ENCODE measurements at places on chromosomes 2 and 18.
A peak's percentile ranks its signal among the peaks of the same experiment; 100 is the strongest.

GRCh38 chr2:174846941-174847938 lies 83.0 kb upstream of the CHRNA1 start:
- H3K27ac ChIP-seq: no peak overlapping the region
- peaks cover 23% of the 10 kb centered on the region for H3K4me1 ChIP-seq
- H3K27me3 ChIP-seq: no peaks in the 10 kb centered on the region
- DNase-seq: no peak
- no peaks in the 10 kb centered on the region for H3K36me3 ChIP-seq
- H3K4me3 ChIP-seq: peak overlapping the region; percentile 41

GRCh38 chr2:218224186-218224585 lies 7.2 kb downstream of the ARPC2 start:
- peak overlapping the region; percentile 48 for H3K4me3 ChIP-seq
- peaks cover 83% of the 10 kb centered on the region for H3K4me1 ChIP-seq
- H3K27ac ChIP-seq: peak overlapping the region; percentile 68
- H3K36me3 ChIP-seq: peaks cover 93% of the 10 kb centered on the region

DNA sequence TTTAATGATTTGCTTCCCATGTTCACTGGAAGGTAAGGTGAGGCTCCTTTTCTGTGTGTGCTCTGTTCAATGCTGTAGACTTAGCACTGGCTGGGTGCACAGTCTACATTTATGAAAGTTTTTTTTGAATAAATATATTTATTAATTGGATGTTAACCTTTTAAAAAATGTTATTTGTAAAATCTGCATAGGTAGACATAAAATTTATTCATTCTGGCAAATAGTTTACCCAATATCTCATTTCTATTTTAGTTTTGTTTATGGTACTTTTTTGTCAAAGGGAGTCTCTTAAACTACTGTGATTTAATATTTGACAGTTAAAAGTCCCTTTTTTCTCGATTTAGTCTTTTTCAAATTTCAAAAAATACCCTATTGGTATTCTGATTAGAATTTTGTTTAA lies 19.9 kb downstream of the CDKL4 start:
- H3K27me3 ChIP-seq: no peaks in the 10 kb centered on the region
- peaks cover 46% of the 10 kb centered on the region for H3K4me1 ChIP-seq
- H3K36me3 ChIP-seq: peaks cover 9% of the 10 kb centered on the region
- no peak for DNase-seq
- H3K27ac ChIP-seq: no peak overlapping the region
- no peak overlapping the region for H3K4me3 ChIP-seq

- H3K27me3 ChIP-seq: no peaks in the 10 kb centered on the region
- DNase-seq: peak; percentile 10
- no peaks in the 10 kb centered on the region for H3K4me1 ChIP-seq
- H3K4me3 ChIP-seq: no peak overlapping the region
Measured at GRCh38 chr2:21317131-21317530, 193.4 kb downstream of the TDRD15 start.

DNA sequence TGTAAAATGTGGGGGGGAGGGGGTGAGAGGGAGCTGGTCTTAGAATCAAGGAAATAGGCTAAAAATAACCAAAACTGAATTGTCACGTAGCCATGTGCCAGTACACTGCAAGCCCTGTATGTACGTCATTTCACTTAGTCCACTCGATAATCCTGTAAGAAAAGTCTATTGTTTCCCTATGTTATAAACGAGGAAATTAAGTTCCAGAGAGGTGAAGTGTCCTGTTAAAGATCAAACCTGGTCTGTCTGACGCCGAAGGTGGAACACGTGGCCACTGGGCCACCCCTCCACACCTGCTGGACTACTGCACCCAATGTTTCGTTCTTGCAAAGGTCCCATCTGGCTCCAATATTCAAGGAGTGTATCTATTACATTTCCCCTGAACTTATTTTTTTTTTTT lies 29.6 kb downstream of the TFCP2L1 start:
- no peak overlapping the region for H3K4me3 ChIP-seq
- no peak for DNase-seq
- H3K27ac ChIP-seq: no peak overlapping the region
- H3K27me3 ChIP-seq: peaks cover 5% of the 10 kb centered on the region

GRCh38 chr2:68426848-68427579 lies 40.1 kb downstream of the FBXO48 start:
- no peak overlapping the region for H3K27ac ChIP-seq
- peaks cover 2% of the 10 kb centered on the region for H3K4me1 ChIP-seq
- no peak overlapping the region for H3K4me3 ChIP-seq
- H3K36me3 ChIP-seq: no peaks in the 10 kb centered on the region

DNA sequence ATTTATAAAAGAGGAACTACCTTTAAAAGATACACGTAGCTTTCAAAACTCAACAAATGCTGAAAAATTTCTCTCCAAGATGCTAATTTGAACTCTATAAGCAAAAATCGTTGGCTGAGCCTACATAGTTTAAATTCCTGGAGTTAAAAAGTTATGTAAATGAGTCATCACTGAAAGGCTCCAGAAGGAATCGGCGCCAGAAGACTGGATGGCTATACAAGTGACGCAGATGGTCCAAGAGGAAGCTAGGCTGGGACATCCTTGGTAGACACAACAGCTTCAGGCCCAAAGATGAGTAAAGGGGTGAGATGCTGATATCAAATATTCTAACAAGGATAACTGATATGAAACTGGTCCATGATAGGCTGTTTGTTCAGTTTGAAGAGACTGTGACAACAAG lies 22.8 kb upstream of the DNAH6 start:
- no peak for DNase-seq
- peaks cover 5% of the 10 kb centered on the region for H3K27me3 ChIP-seq
- no peak overlapping the region for H3K4me3 ChIP-seq
- H3K4me1 ChIP-seq: peaks cover 6% of the 10 kb centered on the region
- no peaks in the 10 kb centered on the region for H3K36me3 ChIP-seq
- H3K27ac ChIP-seq: no peak overlapping the region

- H3K27me3 ChIP-seq: no peaks in the 10 kb centered on the region
- H3K27ac ChIP-seq: peak overlapping the region; percentile 84
- no peak for DNase-seq
- no peaks in the 10 kb centered on the region for H3K36me3 ChIP-seq
Measured at GRCh38 chr2:241966647-241967466, 97.3 kb downstream of the RTP5 start.

- H3K27ac ChIP-seq: no peak overlapping the region
- no peaks in the 10 kb centered on the region for H3K36me3 ChIP-seq
- H3K4me1 ChIP-seq: no peaks in the 10 kb centered on the region
- no peak overlapping the region for H3K4me3 ChIP-seq
Measured at GRCh38 chr18:50042611-50043010, 152.3 kb downstream of the MYO5B start.

GRCh38 chr2:166841152-166841551 lies 47.1 kb upstream of the XIRP2 start:
- no peak for DNase-seq
- H3K27me3 ChIP-seq: no peaks in the 10 kb centered on the region
- H3K4me3 ChIP-seq: no peak overlapping the region

DNA sequence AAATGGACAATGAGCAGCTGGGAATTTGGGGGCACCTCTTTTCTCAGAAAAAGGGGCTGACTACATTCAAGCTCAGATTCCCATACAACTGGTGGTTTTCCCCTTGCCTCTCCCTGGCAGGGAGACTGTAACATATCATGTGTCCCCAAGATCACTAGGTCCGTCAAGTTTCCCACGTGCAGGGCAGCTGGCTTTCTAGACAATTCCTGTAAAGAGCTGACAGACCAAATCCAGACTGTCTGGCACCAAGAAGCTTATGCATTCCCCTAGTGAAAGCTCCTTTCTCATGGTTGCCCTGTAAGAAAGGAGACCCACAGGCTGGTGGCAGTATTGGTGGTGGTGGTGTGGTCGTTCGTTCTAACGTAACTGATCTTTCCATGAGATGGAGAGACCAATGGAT lies 48.8 kb downstream of the THUMPD2 start:
- no peak for DNase-seq
- no peaks in the 10 kb centered on the region for H3K27me3 ChIP-seq
- peaks cover 20% of the 10 kb centered on the region for H3K36me3 ChIP-seq
- H3K27ac ChIP-seq: no peak overlapping the region

- H3K36me3 ChIP-seq: no peaks in the 10 kb centered on the region
- DNase-seq: no peak
- H3K27ac ChIP-seq: no peak overlapping the region
Measured at GRCh38 chr2:240355962-240356361, 79.5 kb upstream of the GPC1 start.

DNA sequence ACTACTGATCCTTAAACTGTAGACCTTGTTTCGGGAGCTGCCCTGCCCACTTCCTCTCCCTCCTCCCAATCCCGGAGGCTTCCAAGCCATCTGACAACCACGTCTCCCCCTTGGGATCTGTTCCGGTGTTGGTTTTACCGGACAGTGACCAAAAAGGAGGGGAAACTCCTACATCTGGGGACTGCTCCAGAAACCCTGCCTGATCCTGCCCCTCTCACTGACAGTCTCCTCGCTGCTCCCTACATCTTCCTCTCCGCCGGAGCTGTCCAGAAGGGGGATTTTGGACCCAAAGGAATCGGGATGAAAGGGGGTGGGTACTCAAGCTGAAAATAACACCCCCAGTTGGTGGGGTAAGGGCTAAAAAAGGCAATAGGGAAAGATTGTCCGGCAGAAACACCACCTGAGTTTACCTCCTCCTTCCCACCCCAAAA lies 1.5 kb downstream of the INO80D start:
- DNase-seq: peak; percentile 21
- peaks cover 26% of the 10 kb centered on the region for H3K4me1 ChIP-seq
- peak overlapping the region; percentile 98 for H3K27ac ChIP-seq
- peaks cover 18% of the 10 kb centered on the region for H3K36me3 ChIP-seq
- peak overlapping the region; percentile 97 for H3K4me3 ChIP-seq

- no peaks in the 10 kb centered on the region for H3K36me3 ChIP-seq
- peaks cover 30% of the 10 kb centered on the region for H3K4me1 ChIP-seq
- no peak for DNase-seq
- H3K4me3 ChIP-seq: no peak overlapping the region
- no peak overlapping the region for H3K27ac ChIP-seq
Measured at GRCh38 chr2:171345971-171346722, 87.6 kb downstream of the METTL8 start.

DNA sequence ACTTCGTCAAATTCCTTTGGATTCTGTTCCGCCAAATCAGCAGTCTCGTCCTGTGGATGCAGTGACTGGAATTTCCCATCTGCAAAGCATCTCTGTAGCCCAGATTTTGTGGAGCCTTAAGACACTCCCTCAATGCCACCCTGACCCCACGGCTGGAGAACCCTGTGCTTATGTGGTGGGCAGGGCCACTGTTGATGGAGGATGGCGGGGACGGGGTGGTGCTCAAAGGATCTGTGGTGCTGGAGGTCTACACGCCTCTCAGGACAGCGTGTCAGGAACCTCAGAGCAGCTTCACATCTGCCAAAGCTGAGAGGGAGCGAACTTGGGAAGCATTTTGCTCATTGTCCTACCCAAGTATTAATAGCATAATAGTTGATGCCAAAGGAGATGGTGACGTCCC lies 200.1 kb downstream of the MGAT5 start:
- no peak overlapping the region for H3K4me3 ChIP-seq
- no peak for DNase-seq
- H3K36me3 ChIP-seq: no peaks in the 10 kb centered on the region

GRCh38 chr18:25235401-25236042 lies 116.4 kb downstream of the ZNF521 start:
- no peak for DNase-seq
- H3K27me3 ChIP-seq: peaks cover 1% of the 10 kb centered on the region
- no peak overlapping the region for H3K27ac ChIP-seq
- no peaks in the 10 kb centered on the region for H3K36me3 ChIP-seq
- H3K4me3 ChIP-seq: no peak overlapping the region

GRCh38 chr2:3192920-3193319 lies 184.7 kb downstream of the EIPR1 start:
- H3K36me3 ChIP-seq: peaks cover 17% of the 10 kb centered on the region
- H3K27ac ChIP-seq: no peak overlapping the region
- no peak for DNase-seq
- H3K4me1 ChIP-seq: no peaks in the 10 kb centered on the region
- no peaks in the 10 kb centered on the region for H3K27me3 ChIP-seq

- H3K36me3 ChIP-seq: no peaks in the 10 kb centered on the region
- no peaks in the 10 kb centered on the region for H3K27me3 ChIP-seq
- peaks cover 6% of the 10 kb centered on the region for H3K4me1 ChIP-seq
- no peak overlapping the region for H3K4me3 ChIP-seq
Measured at GRCh38 chr2:165268754-165269153, 29.5 kb downstream of the SCN2A start.

DNA sequence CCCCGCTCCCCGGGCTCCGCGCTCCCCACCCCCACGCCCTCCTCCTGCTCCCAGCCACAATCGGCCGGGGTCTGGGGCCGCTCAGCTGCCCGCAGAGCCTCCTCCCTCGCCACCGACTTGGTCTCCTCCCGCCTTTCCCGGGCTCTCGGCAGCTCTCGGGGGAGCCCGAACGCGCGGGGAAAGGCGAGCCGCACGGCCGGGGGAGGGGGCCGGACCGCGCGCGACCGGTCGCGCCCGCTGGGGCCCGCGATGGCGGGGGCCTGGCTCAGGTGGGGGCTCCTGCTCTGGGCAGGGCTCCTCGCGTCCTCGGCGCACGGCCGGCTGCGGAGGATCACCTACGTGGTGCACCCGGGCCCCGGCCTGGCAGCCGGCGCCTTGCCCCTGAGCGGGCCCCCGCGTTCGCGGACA lies 327 bp downstream of the LTBP1 start:
- H3K36me3 ChIP-seq: no peaks in the 10 kb centered on the region
- H3K4me1 ChIP-seq: peaks cover 9% of the 10 kb centered on the region
- H3K4me3 ChIP-seq: no peak overlapping the region
- no peak overlapping the region for H3K27ac ChIP-seq

GRCh38 chr2:224261326-224261725 lies 140.6 kb downstream of the FAM124B start:
- no peaks in the 10 kb centered on the region for H3K36me3 ChIP-seq
- H3K27ac ChIP-seq: no peak overlapping the region

- DNase-seq: no peak
- no peaks in the 10 kb centered on the region for H3K36me3 ChIP-seq
- H3K27me3 ChIP-seq: no peaks in the 10 kb centered on the region
- H3K4me1 ChIP-seq: no peaks in the 10 kb centered on the region
- no peak overlapping the region for H3K4me3 ChIP-seq
- no peak overlapping the region for H3K27ac ChIP-seq
Measured at GRCh38 chr2:136863874-136864273, 98.5 kb downstream of the THSD7B start.

DNA sequence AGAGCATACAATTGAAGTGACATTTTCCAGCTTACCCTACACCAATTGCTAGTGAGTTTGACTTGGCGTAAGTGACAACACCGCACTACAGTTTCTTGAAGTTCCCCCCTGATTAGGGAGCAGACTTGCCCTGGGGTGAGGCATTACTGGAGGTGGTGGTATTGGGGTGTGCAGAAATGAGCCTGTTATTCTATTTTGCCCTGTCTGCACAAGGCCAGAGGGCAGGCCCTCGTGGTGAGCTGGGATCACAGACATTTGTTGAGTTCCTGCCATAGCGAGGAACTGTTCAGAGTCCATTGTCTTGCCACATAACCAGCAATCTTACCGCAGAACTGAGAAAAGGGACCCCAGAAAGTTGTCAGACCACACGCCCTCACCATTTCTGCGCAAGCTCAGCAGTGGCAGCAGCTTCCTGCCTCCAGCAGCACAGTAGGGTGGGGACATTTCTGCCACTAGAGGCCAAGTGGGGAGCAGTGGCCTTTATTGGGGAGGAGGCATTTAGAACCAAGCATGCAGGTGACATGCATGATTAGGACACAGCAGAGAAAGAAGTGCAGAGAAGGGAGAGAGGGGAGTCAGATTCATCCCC lies 103.6 kb upstream of the BCL2L11 start:
- no peak overlapping the region for H3K27ac ChIP-seq
- peaks cover 24% of the 10 kb centered on the region for H3K27me3 ChIP-seq
- no peaks in the 10 kb centered on the region for H3K36me3 ChIP-seq

- peaks cover 25% of the 10 kb centered on the region for H3K27me3 ChIP-seq
- H3K4me1 ChIP-seq: peaks cover 3% of the 10 kb centered on the region
- no peak overlapping the region for H3K27ac ChIP-seq
- no peaks in the 10 kb centered on the region for H3K36me3 ChIP-seq
Measured at GRCh38 chr2:177753682-177754491, 318.7 kb downstream of the PDE11A start.

- no peak overlapping the region for H3K4me3 ChIP-seq
- DNase-seq: no peak
Measured at GRCh38 chr2:146873646-146874259, 971.1 kb upstream of the ACVR2A start.
